ENCODE measurements at places on chromosomes 7 and 10. TPM values are rescaled to one million over a fixed set of nuclear protein-coding genes. Genes with fewer than 3 reads are reported as not detected.
A peak's percentile ranks its signal among the peaks of the same experiment; 100 is the strongest.

EBLN1 gene
- not detected for total RNA-seq

DNA sequence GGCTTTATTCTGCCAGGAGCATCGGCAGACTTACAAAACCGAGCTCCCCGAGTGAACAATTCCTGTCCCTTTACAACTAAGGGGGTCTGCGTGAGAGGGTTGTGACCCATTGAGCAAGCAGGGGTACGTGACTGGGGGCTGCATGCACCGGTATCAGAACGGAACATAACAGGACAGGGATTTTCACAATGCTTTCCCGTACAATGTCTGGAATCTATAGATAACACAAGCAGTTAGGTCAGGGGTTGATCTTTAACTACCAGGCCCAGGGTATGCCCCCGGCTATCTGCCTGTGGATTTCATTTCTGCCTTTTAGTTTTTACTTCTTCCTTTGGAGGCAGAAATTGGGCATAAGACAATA is 38.1 kb upstream of the GSDME start:
- DNase-seq, result no peak

GRCh38 chr10:121900443-121901174 is 27.2 kb downstream of the ATE1 start:
- peak; percentile 36 for DNase-seq

DNA sequence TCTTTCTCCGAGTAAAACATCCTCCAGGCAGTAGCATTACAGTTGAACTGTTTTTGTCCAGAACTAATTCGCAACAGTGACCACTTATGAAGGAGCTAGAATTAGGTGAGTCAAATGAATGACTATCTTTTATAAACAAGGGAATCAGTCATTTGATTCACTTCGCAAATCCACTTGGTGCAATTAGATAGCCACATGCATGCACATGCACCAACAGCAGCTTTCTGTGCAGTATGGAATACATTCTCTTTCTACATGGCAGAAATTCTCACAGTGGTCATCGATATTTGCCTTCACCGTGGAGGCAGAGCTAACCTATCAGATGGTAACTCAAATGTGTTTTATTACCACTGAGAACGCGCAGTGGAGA is 118.8 kb downstream of the CDK6 start:
- DNase-seq, result peak; percentile 67

- DNase-seq, result no peak
These were observed 279.7 kb downstream of the ARHGAP12 start for GRCh38 chr10:31648966-31649365.

GRCh38 chr10:78576276-78576675 is 492.5 kb upstream of the ZMIZ1 start:
- no peak for DNase-seq

DNA sequence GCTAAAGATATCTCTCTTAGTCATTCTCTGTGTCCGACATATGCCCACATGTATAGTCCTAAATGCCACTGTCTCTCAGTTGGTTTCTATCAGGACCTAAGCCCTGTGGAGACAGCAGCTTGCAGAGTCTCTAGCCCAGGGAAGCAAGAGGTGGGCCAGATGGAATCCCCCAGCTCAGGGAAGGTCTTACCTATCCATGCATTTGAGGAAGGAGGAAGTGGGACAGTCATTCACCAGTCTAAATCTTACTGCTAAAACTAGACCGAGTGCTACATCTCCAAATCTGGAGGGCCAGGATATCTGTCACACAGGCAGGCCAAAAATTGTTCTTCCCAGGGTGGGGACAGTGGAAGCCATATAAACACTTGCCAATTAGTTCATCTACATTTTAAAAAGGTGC is 26.4 kb upstream of the HERPUD2 start:
- no peak for DNase-seq

DNA sequence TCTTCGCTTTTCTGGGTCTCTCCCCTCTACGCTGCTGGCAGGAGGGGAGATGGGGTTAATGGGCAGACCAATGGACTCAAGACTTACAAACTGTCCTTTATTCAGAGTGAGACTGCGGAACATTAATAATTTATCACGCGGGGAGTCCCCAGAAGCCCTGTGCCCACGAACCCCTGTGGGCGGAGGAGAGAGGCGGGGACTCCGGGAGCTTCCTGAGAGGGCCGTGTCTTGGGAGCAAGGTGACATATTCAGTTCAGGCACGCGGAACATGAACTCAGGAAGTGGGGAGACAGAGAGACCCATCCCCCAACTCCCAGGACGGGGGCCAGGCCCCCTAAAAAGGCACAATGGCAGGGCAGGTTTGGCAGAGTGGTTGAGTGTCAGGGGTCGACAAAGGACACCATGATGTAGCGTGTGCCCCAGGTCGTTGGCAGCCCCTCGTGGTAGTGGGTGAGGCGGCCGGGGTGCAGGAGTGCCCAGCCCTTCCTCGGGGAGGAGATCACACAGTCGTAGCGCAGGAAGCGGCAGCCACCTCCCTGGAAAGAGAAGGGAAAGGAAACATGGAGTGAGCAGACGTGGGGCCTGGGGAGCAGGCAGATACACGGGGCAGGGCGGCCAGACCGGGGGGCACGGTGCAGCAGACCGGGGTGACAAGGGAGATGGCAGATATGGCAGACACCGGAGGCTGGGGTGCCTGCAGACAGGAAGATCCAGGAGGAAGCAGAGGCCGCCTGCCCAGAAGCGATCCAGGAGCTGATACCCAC is 5.2 kb upstream of the MOGAT3 start:
- no peak for DNase-seq

All from Daoy (cell line).